Endothelial cell (in vitro differentiated cells): ENCODE measurements at places on chromosomes 6 and 20. TPM values are rescaled to one million over a fixed set of nuclear protein-coding genes. Genes with fewer than 3 reads are reported as not detected.
A peak's percentile ranks its signal among the peaks of the same experiment; 100 is the strongest.

GRCh38 chr20:59459586-59459985 is 144.8 kb upstream of the PHACTR3 start:
- H3K4me3 ChIP-seq = no peak overlapping the region
- no peak overlapping the region for H3K27ac ChIP-seq

DNA sequence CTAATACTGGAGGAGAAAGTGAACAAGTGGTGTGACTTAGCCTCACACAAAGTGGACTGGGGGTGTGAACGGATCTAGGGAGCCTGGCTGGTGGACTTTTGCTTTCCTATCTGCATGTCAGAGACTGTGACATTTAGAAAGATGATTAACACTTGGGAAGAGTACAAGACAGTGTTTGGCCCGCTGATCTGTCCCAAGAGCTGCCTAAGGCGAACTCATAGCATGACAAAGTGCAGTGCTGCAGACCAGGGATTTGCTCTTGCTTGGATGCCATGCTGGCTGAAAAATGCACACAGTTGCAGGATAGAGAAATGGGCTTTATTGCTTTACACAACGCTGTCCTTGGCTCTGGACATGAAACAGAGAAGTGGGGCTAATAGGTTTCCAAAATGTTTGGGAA is 386.0 kb upstream of the MAN1A1 start:
- H3K27ac ChIP-seq = no peak overlapping the region
- peaks cover 12% of the 10 kb centered on the region for H3K4me1 ChIP-seq
- H3K4me3 ChIP-seq = no peak overlapping the region
- H3K36me3 ChIP-seq = no peaks in the 10 kb centered on the region
- no peak for DNase-seq

The GABRR2 gene
- total RNA-seq = 0.36 TPM

The FAM217A gene
- total RNA-seq = not detected

The WFDC10B gene
- not detected for total RNA-seq

- H3K36me3 ChIP-seq = no peaks in the 10 kb centered on the region
- DNase-seq = no peak
- no peaks in the 10 kb centered on the region for H3K4me1 ChIP-seq
- H3K27ac ChIP-seq = no peak overlapping the region
- no peak overlapping the region for H3K4me3 ChIP-seq
- no peaks in the 10 kb centered on the region for H3K27me3 ChIP-seq
Observed at GRCh38 chr20:52448513-52449232, 257.1 kb upstream of the ZFP64 start.

The ME1 gene
- total RNA-seq = 13.4 TPM

The FAXC gene
- total RNA-seq = 2.2 TPM

The C20orf204 gene
- total RNA-seq = 14.2 TPM

GRCh38 chr6:168988280-168988679 is 265.4 kb downstream of the THBS2 start:
- H3K27ac ChIP-seq = no peak overlapping the region
- H3K4me1 ChIP-seq = no peaks in the 10 kb centered on the region
- DNase-seq = no peak

DNA sequence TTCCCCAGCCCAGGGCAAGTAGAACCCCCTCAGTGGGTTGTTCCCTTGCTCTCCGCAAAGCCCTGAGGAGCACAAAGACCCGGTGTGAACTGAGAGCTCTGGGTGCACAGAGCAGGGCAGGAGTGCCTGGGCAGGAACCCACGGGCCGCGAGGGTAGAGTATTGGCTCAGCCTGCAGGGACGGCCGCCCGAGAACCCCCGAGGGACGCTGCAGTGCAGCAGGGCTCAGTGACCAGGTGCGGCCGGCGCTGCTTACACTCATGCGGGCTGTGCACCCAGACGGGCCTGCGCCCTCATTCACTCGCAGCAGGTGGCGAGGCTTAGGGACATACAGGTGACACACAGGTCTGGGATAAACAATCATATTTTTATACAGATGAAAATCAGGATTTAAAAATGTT is 51.9 kb upstream of the PDE10A start:
- H3K4me1 ChIP-seq = peaks cover 15% of the 10 kb centered on the region
- no peak overlapping the region for H3K4me3 ChIP-seq
- no peaks in the 10 kb centered on the region for H3K27me3 ChIP-seq
- no peak for DNase-seq
- H3K36me3 ChIP-seq = no peaks in the 10 kb centered on the region
- no peak overlapping the region for H3K27ac ChIP-seq

GRCh38 chr20:32470025-32470861 is 112.1 kb downstream of the ASXL1 start:
- peaks cover 49% of the 10 kb centered on the region for H3K4me1 ChIP-seq
- peak overlapping the region; percentile 97 for H3K27ac ChIP-seq
- H3K4me3 ChIP-seq = peak overlapping the region; percentile 56
- H3K36me3 ChIP-seq = peaks cover 18% of the 10 kb centered on the region
- DNase-seq = peak; percentile 92

The CHRNA4 gene
- 2.6 TPM for total RNA-seq

GRCh38 chr6:151723152-151723551 is 84.3 kb upstream of the ESR1 start:
- H3K4me1 ChIP-seq = peaks cover 6% of the 10 kb centered on the region
- no peak for DNase-seq
- no peak overlapping the region for H3K27ac ChIP-seq
- no peaks in the 10 kb centered on the region for H3K36me3 ChIP-seq
- peaks cover 1% of the 10 kb centered on the region for H3K27me3 ChIP-seq

The SNHG17 gene
- total RNA-seq = 18.0 TPM

The SPAG4 gene
- 15.2 TPM for total RNA-seq

DNA sequence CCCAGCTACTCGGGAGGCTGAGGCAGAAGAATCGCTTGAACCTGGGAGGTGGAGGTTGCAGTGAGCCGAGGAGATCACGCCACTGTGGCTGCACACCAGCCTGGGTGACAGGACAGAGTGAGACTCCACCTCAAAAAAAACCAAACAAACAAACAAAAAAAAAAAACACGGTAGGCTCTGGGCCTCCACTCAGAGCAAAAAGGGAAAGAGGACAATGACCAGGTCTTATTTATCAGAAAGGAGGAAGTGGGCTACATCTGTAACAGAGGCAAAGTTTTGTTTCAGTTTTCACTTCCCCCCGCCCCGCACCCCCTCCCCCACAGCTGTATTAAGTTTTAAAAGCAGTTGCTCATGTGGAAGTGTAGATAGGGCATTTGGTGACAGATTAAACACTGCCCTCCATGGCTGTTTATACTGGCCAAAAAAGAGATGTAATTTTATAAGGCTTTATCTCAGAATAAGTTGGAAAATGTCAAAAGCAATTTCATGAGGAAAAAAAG is 114.6 kb downstream of the RCAN2 start:
- no peaks in the 10 kb centered on the region for H3K36me3 ChIP-seq
- no peak overlapping the region for H3K4me3 ChIP-seq
- peaks cover 14% of the 10 kb centered on the region for H3K4me1 ChIP-seq
- H3K27ac ChIP-seq = no peak overlapping the region

The JPH2 gene
- 0.80 TPM for total RNA-seq

DNA sequence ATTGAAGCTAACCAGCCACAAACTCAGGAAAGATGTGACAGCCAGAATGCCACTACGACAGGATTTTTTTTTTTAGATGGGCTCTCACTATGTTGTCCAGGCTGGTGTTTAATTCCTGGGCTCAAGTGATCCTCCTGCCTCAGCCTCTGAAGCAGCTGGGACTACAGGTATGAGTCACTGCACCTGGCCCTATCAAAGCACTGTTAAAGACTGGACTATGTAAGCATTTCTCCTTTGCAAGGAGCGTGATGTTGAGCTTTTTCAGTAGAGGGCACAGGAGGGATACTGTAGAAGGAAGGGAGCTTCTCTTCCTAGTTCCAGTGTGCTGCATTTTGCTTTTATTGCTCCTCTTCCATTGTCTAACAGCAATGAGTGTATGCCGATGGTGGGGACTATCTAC is 35.8 kb downstream of the ZBTB9 start:
- H3K4me3 ChIP-seq = no peak overlapping the region
- H3K27ac ChIP-seq = no peak overlapping the region
- peaks cover 4% of the 10 kb centered on the region for H3K36me3 ChIP-seq
- no peaks in the 10 kb centered on the region for H3K4me1 ChIP-seq
- peaks cover 3% of the 10 kb centered on the region for H3K27me3 ChIP-seq

The CAGE1 gene
- not detected for total RNA-seq

The FAM209A gene
- 0.36 TPM for total RNA-seq

The TRIM31 gene
- total RNA-seq = not detected

- H3K4me1 ChIP-seq = no peaks in the 10 kb centered on the region
- H3K36me3 ChIP-seq = no peaks in the 10 kb centered on the region
- no peak for DNase-seq
Observed at GRCh38 chr6:56144538-56145324, 102.6 kb downstream of the COL21A1 start.

GRCh38 chr6:89527634-89528033 is 94.7 kb downstream of the ANKRD6 start:
- H3K27me3 ChIP-seq = peaks cover 2% of the 10 kb centered on the region
- no peak for DNase-seq
- H3K36me3 ChIP-seq = peaks cover 30% of the 10 kb centered on the region
- H3K4me3 ChIP-seq = no peak overlapping the region
- H3K4me1 ChIP-seq = peaks cover 3% of the 10 kb centered on the region

DNA sequence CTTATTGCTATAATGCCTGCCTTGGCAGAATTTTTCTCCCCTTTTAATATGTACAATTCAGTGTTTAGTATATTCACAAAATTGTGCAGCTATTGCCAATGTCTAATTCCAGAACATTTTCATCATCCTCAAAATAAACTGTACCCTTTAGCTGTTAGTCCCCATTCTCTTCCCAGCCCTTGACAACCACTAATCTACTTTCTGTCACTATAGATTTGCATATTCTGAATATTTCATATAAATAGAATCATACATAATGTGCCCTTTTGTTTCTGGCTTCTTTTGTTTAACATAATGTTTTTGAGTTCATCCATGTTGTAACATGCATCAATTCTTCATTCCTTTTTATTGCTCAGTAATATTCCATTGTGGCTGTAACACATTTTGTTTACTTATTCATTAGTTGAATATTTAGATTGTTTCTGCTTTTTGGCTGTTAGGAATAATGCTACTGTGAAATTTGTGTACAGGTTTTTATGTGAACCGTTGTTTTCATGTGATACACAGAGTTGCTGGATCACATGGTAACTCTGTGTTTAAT is 22.4 kb downstream of the STK4 start:
- no peak overlapping the region for H3K4me3 ChIP-seq
- H3K36me3 ChIP-seq = peaks cover 5% of the 10 kb centered on the region
- H3K27me3 ChIP-seq = no peaks in the 10 kb centered on the region
- peaks cover 4% of the 10 kb centered on the region for H3K4me1 ChIP-seq
- DNase-seq = no peak

The NAA20 gene
- total RNA-seq = 36.3 TPM
